ENCODE measurements at places on chromosomes 2 and 18.

DNA sequence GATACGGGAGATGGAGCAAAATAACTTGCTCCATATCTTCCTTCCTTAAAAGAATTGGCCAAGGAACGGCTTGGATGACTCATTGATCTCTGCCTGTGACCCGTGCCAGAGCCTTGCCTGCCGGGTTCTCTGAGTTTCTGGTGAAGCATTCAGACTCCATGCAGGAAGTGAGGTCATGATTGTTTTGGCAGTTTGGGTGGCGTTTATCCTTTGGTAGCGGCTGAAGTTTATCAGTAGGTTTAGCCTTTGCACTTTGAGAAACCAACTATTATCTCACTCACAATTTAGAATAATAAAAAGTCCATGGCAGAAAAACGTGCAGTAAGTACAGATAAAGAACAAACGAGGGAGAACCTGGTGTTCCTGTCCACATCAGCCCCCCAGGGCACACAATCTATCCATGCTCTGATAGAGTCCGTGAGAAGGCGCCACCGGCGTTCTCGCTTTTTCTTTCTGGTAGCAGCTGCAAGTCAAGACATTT, 15.0 kb upstream of the CTAGE1 start:
- DNase-seq: peak; percentile 26

DNA sequence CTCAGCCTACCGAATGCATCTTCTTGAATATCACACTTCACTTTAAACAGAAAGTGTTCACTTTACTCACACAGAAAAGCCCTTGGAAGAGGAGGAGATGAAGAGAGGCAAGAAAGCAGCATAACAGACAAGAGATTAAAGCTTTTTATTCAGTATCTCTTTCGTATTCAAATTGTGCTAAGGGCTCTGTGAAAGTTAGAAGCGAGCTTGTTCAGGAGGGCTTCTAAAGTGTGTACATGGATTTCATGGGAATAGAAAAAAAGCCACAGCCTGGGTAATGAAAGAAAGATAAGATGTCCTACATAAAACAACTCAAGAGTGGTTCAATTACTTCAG, 531.9 kb downstream of the TMEM182 start:
- DNase-seq: no peak

DNA sequence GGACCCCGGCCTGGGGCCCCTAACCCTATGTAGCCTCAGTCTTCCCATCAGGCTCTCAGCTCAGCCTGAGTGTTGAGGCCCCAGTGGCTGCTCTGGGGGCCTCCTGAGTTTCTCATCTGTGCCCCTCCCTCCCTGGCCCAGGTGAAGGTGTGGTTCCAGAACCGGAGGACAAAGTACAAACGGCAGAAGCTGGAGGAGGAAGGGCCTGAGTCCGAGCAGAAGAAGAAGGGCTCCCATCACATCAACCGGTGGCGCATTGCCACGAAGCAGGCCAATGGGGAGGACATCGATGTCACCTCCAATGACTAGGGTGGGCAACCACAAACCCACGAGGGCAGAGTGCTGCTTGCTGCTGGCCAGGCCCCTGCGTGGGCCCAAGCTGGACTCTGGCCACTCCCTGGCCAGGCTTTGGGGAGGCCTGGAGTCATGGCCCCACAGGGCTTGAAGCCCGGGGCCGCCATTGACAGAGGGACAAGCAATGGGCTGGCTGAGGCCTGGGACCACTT, 16.4 kb downstream of the EMX1 start:
- no peak for DNase-seq

- DNase-seq: no peak
Observed at GRCh38 chr18:21454725-21455124, 145.8 kb downstream of the ESCO1 start.

DNA sequence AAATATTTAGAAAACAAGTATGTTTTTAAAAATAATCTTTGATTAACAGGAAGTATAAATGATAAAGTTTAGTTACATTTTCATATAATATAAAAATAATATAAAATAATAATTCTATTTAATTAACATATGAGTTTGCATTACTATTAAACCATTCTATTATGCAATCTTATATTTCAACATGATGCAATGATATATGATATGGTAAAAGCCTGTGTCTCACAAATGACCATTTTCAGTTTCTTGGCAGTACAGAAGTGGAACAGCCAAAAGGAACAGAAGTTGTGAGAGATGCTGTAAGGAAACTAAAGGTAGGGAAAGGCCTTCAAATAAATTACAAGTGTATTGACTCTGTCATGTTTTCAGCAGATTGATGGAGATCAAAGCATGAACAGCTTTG, 230.8 kb downstream of the GULP1 start:
- no peak for DNase-seq

GRCh38 chr18:76859474-76860339, 37.4 kb downstream of the ZNF236 start:
- no peak for DNase-seq

DNA sequence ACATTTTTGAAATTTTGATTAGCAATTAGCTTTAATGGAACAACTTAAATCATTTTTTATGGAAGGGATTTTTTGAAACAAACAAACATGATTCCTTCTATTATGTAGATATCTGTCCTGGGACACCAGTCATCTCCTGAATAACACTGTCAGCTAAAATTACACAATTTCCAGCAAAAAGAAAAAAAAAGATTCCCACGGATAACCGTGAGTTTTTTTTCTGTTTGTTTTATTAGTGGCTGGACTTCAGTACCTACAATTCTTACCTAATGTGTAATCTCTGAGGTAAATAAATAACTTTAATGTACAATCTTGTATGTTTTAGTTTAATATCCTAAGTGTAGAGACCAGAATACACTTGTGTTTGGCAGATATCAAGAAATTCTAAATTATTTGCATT, 126.6 kb upstream of the KYNU start:
- no peak for DNase-seq

- DNase-seq: no peak
Observed at GRCh38 chr2:233101141-233101540, 41.0 kb downstream of the INPP5D start.

DNA sequence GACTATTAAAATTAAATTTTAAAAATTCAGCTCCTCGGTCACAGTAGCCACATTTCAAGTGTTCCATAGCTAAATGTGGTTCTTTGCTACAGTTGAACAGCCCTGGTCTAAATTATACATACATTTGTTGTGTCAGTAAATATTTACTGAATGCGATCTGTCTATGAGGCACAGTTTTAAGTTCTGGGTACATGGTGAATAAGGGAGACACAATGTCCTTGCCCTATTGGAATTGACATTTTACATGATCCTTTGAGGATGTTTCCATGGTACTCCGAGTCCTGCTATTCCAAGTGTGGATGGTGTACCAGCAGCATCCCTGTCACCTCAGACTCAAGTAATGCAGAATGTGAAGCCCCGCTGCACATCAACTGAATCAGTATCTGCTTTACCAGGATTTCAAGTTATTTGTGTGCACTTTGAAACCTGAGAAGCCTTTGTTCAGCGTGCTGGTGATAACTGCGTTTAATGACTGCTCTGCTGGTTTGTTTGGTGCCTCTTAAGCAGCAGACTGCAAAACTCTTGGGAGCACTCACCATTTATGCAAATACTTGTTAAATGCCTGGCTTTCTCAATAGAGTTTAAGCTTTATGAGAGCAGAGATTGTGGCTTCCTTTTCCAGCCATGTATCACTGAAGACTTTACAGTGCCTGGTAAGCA, 1.5 kb downstream of the GALNT1 start:
- DNase-seq: no peak

DNA sequence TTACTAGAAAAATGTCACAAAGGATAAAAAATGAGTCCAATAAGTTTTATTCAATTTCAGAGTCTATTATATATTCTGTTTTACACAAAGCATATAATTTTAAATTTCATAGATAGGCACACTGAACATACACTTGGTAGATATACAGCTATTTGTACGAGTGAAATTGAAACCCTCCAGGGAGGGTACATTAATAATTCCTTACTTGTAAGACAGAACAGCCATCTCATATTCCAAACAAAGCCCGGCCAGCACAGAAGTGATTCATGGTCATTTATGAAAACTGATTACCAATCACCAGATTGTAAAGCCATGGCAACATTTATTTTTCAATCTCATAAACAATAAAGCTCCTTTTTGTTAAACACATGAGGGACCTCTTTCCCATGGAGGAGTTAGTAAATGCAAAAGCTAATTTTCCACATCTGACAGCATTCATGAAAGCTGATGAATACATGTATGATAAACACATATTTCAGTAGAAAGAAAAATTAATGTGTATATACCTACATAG, 190.6 kb downstream of the TDRD15 start:
- no peak for DNase-seq

DNA sequence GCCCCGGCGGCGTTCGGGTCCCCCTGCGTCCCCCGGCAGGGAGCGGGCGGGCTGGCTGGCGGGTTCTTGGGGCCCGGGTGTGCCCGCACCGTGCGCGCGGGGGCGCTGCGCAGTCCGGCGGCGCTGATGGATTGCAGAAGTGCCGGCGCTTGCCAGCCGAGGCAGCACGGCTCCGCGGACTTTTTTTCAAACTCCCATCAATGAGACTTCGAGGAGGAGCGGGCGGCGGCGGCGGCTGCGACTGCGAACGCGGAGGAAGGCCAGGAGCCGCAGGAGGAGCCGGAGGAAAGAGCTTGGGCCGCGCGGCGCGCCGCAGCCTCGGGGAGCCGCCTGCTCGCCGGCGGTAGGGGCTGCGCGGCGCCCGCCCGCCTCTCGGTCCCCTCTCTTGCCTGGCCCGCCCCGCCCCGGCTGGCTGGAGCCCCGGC, at the start of gene GLI2:
TSS of gene GLI2 (plus strand) at position 123 of the 425 bp plus-strand sequence. CDS start 61,453 bp downstream, outside the sequence.
- peak; percentile 65 for DNase-seq

- no peak for DNase-seq
Observed at GRCh38 chr2:205217004-205217403, 465.3 kb upstream of the NRP2 start.

- no peak for DNase-seq
Observed at GRCh38 chr18:5738526-5738925, 156.8 kb downstream of the TMEM200C start.

GRCh38 chr2:96123290-96123689, 6.9 kb upstream of the ADRA2B start:
- DNase-seq: no peak

- DNase-seq: no peak
Observed at GRCh38 chr2:215615067-215615802, 179.4 kb upstream of the FN1 start.

DNA sequence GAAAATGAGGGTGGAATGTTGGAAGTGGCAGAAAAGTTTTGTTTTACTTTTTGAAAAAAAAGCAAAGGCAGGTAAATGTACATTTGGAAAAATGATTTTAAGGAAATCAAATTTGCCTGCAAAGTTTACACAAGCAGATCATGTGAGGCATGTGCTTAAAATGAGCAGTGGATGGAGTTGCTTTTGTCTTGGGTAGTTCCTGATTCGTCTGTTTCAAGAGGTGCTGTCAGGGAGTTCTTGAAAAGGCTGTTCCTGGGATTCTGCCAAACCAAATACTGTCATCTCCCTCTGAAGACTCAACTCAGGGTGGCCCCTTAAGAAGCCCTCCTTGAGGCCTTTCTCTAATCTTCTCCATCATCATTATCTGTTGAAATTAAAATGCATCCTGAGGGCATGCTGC, 59.0 kb downstream of the TACR1 start:
- no peak for DNase-seq

- DNase-seq: no peak
Observed at GRCh38 chr2:102677244-102678215, 58.2 kb downstream of the SLC9A2 start.

- no peak for DNase-seq
Observed at GRCh38 chr18:43303376-43303775, 26.1 kb upstream of the SYT4 start.

- DNase-seq: no peak
Observed at GRCh38 chr2:58098254-58099095, 51.9 kb downstream of the VRK2 start.

DNA sequence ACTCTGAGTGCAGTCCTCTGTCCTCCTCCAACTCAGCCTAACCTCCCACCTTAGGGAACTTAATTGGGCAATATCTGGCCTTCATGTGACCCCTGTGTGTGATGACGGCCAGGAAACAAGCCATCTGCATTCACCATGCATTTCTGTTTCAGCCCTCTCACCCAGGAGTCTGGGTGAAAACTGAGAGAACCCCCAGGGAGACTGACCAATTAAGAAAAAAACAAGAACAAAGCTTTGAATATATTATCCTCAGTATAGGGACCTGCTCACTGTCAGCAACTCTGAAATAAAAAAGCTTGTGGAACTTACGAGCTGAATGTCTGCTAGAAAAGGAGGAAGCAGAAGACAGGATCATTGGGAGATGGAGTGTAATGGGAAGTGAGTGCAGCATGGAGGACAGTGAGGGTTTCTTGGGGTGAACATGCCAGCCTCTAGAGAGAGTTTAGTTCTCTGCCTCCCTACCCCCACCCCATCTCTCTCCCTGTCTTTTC, 9.5 kb downstream of the MAPRE2 start:
- DNase-seq: no peak

DNA sequence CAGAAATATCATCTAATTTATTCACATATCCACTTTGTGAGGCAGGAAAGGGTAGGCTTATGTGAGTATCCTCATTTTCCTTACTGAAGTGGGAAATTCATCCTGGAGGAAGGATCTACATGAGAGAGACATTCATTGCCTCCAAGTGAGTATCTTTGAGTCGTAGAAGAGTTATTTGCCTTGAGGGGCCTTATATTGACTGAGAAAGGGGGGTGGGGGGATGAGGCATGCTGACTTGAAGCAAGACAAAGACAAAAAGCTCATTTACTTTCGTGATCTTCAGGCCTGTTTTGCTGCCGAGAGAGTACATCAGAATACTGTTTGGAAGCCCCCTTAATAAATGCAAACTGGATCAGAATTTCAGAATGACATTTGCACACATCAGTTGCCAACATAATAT, 17.6 kb upstream of the NEDD4L start:
- no peak for DNase-seq

DNA sequence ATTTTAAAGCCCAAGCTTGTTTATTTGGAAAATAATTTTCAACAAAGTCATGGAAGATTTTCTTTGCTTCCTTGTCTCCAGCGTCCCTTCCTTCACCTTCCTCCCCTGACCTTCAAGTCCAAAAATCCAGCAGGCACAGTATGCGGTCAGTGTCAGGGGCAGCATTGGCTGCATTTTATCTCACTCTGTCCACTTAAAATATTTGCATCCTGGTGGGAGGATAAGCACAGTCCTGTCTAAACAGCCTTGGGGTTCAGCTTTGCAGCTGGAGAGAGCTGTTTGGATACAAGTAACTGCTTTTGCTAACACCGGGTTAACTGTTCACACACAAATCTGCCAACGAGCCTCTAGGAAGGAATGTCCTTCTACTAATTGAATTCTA, 318.1 kb downstream of the PDE11A start:
- DNase-seq: no peak

GRCh38 chr2:206993396-206993911, 54.1 kb downstream of the CPO start:
- DNase-seq: no peak

- no peak for DNase-seq
Observed at GRCh38 chr2:191910518-191910917, 63.6 kb upstream of the CAVIN2 start.

DNA sequence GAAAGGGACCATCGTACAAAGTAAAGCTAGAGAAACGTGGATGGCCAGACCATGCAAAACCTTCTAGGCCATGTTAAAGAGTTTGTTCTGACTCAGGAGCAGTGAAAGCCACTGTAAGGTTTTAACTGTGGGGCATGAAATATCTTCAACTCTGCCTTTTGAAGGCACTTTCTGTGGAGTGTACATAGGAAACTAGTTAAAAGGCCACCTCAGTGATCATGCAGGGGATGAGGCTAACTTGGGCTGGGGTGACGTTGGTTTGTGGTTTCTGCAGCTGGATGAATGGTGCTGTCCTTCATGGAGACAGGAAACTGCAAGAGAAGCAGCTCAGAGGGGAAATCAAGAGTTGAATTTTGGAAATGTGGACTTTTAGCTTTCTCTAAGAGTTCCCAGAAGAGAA, 190.7 kb downstream of the CDCA7 start:
- no peak for DNase-seq

All from HCT116 (cell line).